ENCODE measurements at places on chromosomes 7 and 10.

DNA sequence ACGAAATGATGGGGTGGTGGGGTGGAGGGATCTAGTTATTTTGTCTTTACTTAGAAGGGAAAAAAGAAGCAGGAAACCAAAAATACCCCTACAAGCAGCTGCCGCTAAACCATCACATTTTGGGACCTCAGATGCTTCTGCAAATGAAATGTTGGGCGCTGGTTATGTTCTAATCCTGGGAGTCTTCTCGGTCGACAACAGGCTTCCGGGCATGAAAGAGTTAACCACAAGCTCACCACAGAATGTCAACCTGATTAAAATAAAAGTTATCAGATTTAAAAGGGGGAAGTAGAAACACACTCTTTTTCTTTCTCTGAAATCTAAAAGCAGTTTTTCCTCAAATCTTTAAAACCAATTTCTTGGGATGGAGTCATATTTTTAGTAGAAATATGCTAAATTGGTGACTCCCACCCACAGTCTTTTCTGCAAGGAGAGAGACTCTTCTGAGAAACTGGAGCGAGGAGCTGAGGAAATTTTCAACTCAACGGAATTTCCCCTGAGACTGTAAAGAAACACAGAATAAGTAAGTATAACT is 16.8 kb downstream of the IL2RA start:
- peak; percentile 7 for DNase-seq

DNA sequence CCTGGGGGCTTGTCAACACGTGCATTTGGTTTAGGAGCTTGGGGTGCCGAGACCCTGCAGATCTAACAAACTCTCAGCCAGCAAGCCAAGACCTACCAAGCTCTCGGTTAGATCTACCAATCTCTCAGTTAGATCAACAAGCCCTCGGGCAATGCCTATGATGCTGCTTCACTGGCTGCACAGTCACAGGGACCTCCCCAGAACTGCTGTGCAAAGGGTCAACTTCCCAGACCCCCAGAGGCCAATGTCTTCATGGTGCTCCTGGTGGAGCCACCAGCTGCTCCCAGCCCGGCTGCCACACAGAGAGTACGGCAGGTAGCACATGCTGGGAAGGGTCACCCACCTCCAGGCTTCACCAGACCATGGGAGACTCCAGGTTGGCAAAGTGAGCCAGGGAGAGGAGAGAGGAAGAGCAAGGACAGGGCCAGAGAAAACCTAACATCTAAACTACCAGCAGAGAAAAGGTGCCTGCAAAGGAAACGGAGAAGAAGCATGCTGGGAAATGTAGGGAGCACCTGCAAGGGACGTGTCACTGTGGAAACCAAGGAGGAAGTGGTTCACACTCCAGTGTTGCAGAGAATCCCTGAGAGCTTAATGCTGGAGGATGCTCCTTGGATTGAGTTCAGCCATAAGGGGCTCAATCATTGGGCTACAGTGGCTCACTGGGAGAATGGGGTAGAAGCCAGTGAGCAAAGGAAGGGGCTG is 51.5 kb upstream of the GDF10 start:
- DNase-seq = peak; percentile 63

DNA sequence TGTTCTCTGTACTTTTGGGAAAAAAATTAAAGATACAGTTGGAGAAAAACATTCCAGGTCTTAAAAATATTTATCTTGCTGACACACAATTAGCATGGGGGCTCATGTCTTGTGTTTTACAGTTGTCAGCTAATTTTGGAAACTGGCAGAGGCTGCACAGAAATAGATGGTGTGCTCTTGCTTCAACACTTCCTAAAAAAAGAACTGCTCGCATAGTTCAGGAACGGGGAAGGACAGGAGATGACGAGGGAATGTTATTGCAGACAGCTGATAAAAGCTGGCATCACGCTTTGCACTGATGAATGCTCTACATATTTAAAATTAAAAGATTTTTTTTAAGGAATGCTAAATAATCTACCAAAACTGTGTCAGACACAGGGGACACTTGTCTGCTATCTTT is 103.5 kb upstream of the CELF2 start:
- DNase-seq = no peak

GRCh38 chr10:76333326-76333725 is 901.9 kb downstream of the LRMDA start:
- DNase-seq = no peak

- DNase-seq = no peak
Observed at GRCh38 chr7:95619921-95620320, 23.6 kb upstream of the PDK4 start.

GRCh38 chr7:143269251-143269650 is 6.0 kb downstream of the GSTK1 start:
- no peak for DNase-seq

DNA sequence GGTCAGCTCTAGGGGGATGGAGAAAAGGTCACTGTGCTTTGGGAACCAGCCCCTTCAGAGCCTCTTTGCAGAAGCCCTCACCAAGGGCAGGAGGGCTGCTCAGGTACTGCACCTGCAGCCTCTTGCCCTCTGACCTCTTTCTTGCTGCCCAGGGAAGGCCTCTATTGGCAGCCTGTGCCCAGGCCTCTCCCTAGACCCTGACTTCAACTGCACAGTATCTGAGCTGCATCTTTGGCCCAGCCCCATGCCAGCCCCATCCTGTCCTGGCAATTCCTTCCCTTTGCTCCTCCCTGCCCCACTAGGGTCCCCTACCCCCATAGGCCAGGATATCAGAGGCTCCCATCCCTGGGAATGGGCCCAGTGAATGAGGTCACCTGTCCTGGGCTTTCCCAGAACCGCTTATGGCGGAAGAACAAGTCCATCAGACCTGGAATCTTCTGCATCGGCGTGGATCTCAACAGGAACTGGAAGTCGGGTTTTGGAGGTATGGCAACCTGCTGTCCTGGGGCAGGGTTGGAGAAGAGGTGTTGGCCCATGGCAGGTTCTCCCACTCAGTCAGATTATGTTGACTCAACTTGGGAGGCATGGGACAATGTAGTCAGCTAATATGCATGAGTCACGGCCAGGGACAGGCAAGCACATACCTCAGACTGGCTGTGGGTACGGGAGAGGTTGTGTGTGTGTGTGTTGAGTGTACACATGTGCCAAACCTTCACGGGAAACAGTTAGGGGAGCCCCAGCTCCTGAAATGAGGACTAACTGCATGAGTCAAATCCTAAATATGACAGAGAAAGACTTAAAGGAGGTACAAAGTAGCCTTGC is 17.1 kb upstream of the CPA1 start:
- DNase-seq = peak; percentile 26

DNA sequence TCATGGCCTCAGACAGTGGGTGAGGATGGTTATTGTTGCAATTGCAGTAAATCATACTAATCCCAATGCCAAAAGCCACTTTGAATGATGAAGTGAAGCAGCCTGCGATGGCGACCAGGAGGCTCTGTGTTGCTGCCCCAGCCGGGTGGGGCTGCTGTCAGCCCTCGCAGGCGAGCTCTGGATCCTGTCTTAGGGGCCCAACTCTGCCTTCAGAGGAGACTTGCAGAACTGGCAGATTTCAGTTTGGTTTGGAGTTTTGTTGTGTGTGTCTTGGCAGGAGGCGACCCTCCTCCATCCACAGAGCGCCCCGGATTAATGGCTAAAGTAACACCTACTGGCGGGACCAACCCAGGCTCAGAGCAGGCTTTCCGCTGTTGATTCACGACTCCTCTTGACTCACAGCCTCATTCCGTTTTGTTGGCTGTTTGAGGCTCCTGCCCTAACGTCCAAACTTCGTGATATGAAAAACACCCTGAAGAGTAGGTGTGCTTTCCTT is 67.9 kb upstream of the BMPER start:
- DNase-seq = no peak

DNA sequence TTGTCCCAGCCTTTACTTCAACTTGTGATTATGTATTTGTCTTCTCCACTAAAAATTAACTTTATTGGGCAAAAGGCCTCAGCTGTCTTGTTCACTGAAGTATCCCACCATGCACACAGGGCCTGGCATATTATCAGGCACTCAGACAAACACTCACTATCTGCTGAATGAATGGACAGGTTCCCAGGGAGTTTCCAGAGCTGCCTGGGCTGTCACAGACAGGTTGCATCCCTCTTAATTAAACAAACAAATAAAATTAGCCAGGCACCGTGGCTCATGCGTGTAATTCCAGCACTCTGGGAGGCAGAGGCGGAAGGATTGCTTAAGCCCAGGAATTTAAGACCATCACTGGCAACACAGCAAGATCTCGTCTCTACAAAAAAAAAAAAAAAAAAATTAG is 1.5 kb upstream of the TSPAN14 start:
- no peak for DNase-seq

DNA sequence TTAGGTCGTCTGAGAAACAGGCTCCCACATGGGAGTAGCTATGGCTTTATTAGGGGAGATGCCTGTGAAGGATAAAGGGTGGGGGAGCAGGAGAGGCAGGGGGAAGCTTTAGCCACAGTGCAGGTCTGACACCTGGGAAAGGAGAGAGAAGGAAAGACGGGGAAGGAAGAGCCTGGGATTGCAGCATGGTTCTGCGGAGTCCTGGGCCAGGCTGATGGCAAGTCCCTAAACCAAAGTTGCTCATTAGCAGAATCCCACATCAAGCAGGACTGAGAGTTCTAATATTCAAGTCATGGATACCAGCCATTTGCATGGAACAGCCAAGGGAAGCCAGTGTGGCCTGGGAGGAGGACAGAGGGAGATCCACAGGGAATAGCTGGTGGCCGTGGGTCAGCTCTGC is 414.8 kb downstream of the RPS24 start:
- no peak for DNase-seq

DNA sequence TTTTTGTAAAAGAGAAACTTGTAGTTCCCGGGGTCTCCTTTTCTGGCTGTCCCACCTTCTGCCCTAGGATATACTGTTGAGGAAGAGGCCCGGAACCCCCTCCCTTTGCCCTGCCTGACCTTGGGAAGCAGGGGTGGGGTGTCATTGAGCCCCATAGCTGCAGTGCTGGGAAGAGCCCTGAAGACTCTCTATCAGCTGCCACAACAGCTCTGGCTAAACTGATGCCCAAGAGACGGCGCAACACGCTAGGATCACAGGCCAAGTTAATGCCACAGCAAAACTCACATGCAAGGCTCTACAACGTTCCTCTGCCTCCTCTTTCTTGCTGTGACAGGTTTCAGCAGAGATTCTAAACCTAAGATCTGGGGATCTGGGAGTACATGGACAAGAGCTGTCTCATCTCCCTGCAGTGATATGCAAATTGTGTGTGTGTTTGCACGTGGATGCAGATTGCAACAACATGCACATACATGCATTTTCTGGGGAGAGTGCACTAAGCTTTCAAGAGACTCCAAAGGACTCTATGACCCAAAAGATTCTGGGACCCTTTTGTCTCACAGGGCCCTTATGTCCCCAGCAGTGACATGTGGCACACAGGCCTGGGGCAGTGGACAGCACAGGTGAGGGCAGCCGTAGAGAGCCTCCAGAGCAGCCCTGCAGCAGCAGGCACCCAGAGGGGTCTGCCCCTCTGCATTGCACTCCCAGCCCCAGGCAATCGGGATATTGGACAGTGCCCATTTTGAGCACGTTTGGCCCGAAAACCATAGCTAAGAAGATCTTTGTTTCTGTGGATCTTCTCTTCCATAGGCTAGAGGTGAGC is 2.5 kb downstream of the RASSF4 start:
- DNase-seq = no peak

DNA sequence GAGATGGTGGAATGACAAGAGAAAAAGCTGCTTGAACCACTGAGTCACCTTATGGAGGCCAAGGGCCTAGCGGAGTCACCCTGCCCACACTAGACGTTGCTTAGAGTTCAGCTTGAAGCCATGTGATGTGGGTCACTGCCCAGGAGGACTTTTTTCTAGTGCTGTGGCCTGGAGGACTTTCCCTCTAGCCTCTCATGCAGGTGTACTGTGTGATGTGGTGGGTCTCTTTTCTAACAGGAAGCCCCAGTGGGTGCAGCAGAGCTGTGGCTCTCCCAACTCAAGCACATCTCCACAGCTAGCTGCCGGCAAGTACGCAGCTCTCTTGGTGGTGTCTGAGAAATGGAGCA is 13.6 kb downstream of the POR start:
- no peak for DNase-seq

DNA sequence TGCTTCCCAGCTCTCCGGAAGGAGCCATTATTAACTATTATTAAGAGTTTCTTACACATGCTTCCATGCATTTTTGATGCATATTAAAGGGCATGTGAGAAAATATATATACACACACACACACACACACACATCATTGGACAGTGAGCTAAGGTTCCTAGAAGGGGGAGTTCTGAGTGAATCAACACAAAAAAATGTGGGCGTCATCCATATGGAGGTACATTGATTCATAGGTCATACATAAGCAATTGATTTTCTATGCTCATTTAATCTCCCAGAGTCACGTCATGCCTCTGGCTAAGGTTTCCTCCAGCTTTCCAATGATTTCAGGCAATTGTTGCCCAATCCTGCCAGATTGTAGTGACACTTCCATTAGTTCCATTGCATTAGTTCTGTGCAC is 269.4 kb downstream of the DNAJB9 start:
- DNase-seq = no peak

GRCh38 chr7:111872450-111873325 is 310.4 kb upstream of the IMMP2L start:
- no peak for DNase-seq

- DNase-seq = peak; percentile 27
Observed at GRCh38 chr10:70773461-70773860, 11.7 kb downstream of the TBATA start.

DNA sequence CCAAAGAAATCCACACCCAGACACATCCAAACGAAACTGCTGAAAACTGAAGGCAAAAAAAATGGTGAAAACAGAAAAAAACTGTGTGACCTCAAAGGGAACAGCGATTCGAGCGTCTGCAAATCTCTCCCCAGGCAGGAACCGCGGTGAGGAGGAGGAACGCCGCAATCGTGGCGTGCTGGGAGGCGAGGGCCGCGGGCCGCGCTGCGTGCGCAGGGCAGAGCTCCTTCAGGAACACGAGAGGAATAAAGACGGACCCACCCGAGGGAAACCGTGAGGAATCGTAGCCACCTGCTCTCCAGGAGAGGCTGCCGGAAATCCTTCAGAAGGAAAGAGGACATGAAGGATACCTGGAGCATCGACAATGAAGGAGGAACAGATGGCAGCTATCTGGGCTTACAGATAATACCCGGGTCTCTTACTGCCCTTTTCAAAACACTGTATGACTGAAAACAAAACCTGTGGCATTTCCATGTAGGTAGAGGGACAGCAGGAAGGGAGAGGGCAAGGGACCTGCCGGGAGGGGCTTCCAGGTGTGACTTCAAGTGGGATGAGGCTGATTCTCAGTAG is 266.0 kb downstream of the MAD1L1 start:
- no peak for DNase-seq

DNA sequence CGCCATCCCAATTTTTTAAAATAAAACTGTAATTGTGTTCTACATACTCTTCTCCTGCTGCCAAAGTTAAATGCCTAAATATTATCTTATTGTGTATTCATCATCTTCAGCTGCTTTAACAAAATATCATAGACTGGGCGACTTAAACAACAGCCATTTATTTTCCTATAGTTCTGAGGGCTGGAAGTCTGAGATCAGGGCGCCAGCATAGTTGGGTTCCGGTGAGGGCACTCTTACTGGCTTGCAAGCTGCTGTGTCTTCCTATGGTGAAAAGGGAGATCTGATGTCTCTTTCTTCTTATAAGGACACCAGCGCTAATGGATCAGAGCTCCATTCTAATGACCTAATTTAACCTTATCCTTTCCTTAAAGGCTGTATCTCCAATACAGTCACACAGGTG is 30.4 kb downstream of the CSTF2T start:
- DNase-seq = no peak

All from cardiac septum (tissue), 1 donor.